ENCODE measurements at places on chromosomes 5 and 9. TPM values are rescaled to one million over a fixed set of nuclear protein-coding genes. Genes with fewer than 3 reads are reported as not detected.

DNA sequence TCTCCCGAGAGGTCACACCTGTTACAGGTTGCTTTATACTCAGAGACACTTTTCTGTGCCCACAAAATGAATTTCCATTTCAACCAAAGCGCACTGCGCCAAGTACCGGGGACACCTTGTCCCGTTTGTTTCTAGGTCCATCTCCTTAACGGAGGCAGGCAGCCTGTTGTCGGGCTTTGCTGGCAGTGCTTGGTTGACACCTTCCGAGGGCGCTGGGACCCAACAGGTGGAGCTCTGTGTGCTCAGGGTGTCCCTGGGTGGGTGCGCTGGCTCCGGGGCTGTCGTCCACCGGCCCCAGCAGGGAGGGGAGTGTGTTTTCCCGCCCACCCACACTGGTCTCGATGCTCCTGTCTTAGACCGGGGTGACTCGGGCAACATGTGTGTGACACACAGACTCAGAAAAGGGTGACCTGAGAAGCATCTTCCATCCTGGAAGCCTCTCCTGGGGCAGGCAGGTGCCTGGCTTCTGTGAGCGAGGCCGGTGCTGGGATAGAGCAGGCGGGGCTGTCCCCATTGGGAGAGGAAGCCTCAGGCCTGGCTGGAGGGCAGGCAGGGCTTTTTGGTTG is 8.5 kb downstream of the RNU6ATAC start:
- DNase-seq = no peak

DNA sequence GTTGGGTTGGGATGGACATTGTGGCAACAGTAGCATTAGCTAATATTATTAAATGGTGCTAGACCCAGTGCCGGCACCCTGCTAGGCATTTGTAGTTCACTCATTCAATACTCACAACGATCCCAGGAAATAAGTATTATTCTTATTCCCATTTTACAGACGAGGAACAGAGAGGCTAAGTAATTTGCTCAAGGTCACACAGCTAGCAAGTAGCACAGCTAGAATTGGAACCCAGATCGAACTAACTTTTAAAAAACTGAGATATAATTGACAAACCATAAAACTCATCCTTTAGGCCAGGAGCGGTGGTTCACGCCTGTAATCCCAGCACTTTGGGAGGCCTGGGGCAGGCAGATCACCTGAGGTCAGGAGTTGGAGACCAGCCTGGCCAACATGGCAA is 79.5 kb downstream of the SH3PXD2B start:
- no peak for DNase-seq

DNA sequence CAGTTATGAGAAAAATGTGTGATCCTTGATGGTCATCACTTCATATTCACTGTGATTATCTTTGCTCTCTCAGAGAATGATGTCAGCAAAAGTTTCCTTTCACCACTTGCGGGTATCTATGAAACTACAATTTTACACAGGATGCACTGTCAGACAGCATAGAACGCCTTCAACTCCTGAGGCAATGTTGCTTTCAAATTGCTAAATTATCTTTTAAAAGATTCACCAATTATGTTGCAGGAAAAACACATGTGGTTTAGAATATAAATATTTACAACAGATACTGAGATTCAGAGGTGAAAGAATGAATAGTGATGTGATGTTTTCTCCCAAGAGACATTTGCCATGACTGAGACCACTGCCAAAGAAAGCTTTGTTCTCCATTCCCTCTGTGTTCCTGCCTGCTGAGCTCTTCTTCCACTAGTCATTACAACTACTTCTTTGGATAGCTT is 879.8 kb upstream of the DMAC1 start:
- DNase-seq = peak; percentile 1

DNA sequence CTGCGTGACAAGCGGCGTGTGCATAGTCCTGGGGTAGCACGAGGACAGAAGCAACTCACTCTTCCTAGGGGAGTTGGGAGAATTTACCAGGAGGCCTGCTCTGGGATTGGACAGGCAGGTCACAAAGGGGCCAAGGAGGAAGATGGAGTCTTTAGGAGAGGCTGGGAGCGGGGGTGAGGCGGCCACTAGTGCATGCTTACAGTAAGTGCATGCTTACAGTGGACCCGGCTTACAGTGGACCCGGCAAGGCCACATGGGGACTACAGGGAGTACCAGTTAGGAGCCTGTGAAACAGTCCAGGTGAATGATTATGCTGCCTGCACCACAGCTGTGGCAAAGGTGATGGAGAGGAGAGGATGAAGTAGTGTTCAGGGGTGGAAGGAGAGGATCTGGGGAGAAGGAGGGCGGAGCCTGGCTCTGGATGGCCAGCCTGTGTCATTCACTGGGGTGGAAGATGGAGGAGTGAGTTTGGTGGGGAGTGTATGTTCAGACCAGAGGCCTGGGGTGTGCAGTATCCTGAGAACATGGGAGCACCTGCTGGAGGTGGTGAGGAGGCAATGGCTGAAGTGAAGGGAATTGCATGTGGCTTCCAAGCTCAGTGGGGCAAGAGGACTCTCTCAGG is 78.7 kb downstream of the CRB2 start:
- no peak for DNase-seq

GRCh38 chr9:118321788-118322187 is 617.6 kb downstream of the TLR4 start:
- DNase-seq = no peak

GRCh38 chr5:132295505-132296411 is 1.6 kb downstream of the SLC22A4 start:
- DNase-seq = no peak

DNA sequence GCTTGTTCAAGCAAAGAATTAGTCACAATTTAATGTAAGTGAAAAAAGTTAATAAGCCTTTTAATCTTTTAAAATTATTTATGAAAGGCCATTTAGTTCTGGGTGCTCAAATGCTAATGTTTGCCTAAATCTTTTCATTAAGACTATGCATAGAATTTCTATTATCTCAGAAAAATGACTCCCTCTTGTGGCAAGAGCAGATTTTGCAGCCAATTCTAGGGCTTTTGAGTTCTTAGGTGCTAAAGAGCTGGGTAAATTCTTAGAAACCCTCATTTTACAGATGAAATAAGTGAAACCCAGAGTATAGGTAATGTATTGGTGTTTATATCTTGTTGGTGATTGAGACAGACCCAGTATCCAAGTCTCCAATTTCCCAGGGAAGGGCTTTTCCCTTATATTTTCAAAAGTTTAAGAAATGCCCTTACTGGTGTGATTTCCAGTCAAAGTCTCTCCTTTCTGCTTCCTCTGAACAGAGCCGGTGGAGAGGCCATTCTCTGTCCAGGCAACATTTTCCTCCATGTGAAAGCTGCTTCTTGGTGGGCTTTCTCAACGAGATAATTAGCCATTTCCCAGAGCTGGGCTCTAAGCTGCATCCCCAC is 24.1 kb upstream of the PCSK5 start:
- peak; percentile 52 for DNase-seq

Gene KCNIP1
- not detected for total RNA-seq

Gene PDGFRB
- 341 TPM for total RNA-seq

Gene SLC6A19
- total RNA-seq = not detected

Gene SPINK4
- not detected for total RNA-seq

Gene SPINK13
- total RNA-seq = not detected

Gene PCDHA6
- 0.43 TPM for total RNA-seq

Measured in fibroblast of villous mesenchyme (primary cell).